ENCODE measurements at places on chromosomes 6 and 20.
A peak's percentile ranks its signal among the peaks of the same experiment; 100 is the strongest.

GRCh38 chr6:67591910-67592309, 1043.2 kb upstream of the ADGRB3 start:
- no peak for DNase-seq

- DNase-seq: no peak
These were observed 48.6 kb upstream of the SNX9 start for GRCh38 chr6:157774153-157775135.

DNA sequence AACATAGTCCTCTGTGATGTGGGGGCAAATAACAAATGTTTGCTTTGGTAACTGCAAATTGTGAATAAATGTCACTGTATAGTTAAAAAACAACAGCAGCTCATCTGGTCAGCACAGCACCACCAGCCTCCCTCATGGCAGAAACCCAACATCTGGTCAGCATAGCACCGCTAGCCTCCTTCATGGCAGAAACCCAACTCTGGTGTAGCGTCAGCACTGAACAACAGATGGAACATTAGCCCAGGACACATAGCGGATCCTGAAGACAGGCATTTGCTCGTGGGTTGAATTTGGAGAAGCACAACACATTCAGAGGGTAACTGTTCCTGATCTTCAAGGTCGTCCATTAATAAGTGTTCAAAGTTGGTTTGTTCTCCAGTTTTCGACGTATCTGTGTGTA, 265.9 kb downstream of the DLL1 start:
- DNase-seq: peak; percentile 30

DNA sequence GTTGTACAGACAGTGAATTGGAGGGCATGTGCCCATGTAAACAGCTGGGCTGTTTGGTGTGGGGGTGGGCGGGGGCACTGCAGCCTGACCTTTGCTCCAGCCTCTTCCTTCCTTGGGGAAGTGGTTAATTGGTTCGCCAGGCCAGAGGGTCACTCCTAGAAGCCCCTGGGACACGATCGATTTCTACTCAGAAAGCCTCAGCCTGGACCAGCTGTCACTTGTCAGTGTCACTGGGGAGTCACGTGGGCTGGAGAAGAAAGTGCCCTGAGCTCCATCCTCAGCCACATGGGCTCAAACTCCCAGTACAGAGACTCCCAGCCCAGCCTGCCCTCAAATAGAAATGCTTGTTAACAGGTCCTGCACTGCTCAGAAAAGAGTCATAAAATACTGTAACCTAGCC, 423.8 kb upstream of the SULF2 start:
- no peak for DNase-seq

DNA sequence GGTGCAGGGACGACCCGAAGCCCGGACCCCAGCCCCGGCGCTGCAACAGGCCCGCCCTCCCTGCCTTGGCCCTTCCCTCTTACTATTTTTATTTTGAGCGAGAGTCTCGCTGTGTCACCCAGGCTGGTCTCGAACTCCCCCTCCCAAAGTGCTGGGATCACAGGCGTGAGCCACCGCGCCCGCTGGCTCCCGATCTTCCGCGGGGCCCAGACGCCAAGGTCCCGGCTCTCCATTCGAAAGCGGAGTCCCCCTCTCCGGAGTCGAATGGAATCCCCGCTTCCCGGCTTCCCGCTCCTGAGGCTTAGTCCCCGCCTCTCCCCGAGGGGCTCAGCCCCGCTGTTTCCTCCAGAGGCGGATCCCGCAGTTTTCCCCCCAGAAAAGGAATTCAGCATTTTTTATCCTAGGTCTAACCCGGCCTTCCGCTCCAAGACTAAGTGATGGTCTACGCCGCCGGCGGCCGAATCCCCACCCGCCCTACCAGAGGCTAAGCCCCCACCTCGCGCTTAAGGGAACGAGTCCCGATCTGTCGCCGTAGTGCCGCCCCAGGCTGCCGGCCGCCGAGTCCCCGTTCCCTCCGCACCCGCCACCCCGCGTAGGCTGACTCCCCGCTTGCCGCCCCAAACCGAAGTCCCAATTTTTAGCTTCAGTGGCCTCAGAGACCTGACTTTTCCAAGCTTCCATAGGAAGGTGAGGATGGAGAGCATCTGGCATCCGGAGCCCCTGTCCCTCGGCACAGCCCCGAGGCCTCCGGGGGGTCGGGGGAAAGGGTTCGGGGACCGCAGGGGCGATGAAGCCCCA, 11.5 kb upstream of the TMC2 start:
- DNase-seq: peak; percentile 47

DNA sequence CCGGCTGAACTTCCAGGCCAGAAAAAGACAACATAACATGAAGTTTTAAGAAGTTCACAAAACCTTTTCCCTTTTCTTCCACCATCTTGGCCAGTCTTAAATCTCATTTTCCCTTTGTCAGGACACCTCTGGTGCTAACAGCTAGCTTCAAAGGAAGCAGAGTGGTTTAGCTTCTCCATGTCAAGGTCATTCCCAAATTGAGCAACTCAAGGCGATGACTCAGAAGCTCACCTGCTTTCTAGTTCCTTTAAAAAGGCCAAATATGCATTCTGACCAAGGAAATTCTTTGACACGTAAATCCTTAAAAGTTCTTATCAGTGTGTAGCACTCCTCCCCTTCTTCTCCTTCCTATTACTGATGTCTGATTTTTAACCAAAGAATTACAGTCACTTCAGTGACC, 69.6 kb upstream of the VGLL2 start:
- no peak for DNase-seq

- DNase-seq: no peak
These were observed 192.9 kb downstream of the AIG1 start for GRCh38 chr6:143253586-143253985.

- DNase-seq: no peak
These were observed 17.2 kb downstream of the SNX14 start for GRCh38 chr6:85576476-85576875.

DNA sequence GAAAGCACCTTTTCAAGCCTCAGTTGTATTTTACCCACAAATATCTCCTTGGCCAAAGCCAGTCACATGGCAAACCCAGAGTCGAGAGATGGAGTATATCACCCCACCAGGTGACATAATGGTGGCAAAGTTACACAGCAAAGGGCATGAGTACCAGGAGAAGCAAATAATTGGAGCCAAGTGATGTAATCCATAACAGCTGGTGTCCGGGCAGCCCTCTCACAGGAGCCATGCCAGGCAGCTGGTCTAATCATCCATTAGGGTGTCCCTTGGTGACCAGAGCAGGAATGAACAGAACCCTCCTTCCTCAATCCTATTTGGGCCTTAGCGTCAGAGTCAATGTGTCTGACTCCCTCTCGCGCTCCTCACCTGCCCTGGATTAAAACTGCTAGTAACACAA, 272.1 kb downstream of the LRFN2 start:
- no peak for DNase-seq

DNA sequence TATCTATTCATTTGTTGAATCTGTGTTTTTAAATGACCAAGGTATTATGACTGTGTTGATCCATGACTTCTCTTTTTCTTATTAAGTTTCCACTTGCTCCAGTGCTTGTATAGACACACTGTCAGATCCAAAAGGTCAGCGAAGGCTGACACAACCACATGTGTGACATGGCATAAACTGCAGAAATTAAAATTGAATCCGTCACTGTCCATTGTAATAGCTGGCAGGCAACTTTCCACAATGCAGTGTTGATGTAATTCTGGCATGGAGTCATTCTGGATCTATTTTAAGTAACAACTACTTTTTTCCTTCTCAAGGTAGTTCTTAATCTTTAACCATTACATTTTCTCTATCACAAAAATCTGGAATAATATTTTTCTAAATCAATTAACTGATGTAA, 145.3 kb downstream of the AIG1 start:
- DNase-seq: no peak

All from NCI-H1694 (cell line).